ENCODE measurements at places on chromosomes 6 and 20. TPM values are rescaled to one million over a fixed set of nuclear protein-coding genes. Genes with fewer than 3 reads are reported as not detected.

GRCh38 chr6:151149793-151150192 lies 90.0 kb upstream of the AKAP12 start:
- no peak for DNase-seq

DNA sequence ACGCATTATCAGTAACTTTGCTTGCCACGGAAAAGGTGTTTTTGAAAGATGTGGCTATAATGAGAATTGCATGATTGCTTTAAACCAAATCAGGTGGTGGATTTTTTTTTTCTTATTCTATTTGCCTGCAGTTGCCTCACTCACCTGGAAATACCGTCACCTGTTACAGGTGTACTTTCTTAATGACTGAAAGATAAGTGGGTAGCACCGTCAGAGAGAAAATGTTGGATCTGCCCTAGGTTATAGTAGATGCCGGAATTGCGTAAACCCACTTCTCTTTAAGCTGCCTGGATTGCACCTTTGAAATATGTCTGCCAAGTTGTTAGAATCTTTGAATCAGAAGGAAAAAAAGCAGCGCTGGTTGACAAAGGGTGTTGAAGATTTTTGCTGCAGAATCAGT lies 68.5 kb downstream of the SH3BGRL2 start:
- DNase-seq = no peak

DNA sequence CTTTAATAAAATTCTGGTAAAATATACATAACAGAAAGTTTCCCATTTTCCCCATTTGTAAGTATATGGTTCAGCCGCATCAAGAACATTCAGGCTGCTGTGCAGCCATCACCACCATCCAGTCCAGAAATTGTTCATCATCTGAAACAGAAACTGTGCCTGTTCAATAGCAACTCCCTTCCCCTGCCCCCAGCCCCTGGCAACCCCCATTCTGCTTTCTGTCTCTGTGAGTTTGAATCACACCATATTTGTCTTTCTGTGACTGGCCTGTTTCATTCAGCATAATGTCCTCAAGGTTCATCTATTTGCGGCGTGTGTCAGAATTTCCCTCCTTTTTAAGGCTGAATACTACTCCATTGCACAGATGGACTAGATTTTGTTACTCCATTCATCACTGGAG lies 19.1 kb downstream of the VSTM2L start:
- no peak for DNase-seq

DNA sequence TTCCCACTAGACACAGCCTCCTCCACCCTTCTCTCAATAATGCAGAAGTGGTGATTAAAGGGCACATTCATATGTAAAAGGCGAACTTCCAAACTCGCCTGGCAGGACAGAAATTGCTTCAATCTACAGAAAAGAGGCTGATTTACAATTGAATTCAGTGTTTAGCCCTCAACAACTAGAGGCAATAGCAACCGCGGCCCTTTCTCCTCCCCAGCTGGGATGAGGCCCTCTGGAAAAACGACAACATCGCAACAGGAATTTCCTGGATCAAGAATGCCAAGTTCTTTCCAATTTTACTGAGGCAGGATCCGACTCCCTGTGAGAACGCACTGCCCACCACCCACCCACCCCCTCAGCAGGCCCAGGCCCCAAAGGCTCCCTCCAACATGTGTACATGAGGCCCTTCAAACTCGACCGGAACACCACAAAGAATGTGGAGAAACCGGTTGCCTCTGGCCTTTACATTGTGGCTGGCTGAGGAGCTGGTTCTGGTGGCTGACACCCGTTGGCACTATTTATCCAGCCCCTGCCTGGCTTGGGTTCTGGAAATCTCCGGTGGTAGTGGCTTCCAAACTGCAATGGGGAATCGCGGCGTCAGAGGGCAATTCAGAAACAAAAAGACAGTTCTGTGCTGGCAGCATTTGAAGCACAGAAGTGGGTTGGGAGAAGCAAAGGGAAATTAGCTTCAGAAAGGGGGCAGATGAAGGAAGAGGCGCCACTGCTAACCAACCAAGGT lies 36.8 kb downstream of the ZMYND8 start:
- DNase-seq = peak; percentile 94

DNA sequence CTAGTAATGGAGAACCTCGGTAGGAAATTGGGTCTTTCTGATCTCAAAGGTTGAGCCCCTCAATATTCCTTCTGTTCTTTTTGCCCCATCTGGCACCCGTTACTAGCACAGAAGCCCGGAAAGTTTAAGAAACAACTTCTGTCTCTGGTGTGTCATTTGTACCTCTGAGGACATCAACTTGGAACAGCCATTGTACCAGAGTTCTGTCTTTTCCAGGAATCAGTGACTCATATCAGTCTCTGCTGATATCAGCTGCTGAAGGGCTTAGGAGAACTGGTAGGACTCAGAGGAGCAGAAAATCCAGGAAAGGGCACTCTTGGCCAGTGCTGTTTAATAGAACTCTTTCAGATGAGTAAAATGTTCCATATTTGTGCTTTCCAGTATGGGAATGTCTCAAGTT lies 78.3 kb upstream of the CHD6 start:
- no peak for DNase-seq

DNA sequence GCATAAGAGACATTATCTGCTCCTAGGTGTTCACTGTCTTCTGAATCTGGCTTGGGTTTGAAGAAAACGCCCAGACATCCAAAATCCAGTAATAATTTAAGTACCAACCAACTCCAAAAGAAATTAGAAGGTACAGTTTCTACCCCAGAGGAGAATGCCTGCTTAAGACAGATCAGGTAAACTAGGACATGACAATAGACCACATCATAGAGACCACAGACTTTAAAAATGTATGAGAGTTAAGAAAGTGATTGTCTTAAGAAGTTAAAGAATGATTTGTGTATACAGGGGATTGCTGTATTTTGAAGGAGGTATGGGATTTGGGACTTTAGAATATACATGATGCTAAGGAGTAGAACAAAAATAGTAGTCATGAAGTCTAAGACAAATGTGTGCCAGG lies 120.8 kb upstream of the EDN1 start:
- no peak for DNase-seq

DNA sequence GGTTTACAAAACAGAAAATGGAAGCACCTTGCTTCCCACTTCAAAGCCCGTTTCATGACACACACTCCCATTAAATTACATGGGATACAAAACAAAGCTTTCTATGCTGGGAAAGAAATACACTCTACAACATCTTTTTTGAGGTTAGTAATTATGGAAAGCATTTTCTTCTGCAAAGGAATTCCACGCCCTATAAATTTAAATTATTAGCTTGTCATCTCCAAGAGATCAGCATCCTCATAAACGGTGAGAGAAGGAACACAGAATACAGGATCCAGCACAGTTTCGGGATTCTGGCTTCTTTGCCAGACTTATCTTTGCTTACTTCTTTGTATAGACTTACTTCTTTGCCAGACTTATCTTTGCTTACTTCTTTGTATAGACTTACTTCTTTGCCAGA lies 1.3 kb upstream of the SMPDL3A start:
- DNase-seq = no peak

- DNase-seq = no peak
Observed at GRCh38 chr6:87794922-87795885, 93.2 kb upstream of the AKIRIN2 start.

DNA sequence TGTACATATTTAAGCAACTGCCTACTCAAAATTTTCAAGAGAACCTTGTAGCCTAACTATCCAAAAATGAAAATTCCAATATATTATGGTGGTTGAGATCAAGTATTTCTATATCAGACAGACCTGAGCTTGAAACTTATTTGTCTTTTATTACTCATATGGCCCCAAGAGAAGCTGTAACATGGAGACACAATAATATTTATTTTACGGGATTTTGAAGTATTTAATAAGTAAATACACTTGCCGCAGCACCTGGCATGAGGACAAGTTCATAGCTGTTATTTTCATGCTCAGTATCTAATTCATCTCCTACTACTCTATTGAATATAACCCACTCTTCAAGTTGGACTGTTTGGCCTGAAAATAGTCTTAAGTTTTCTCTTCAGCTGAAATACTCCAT lies 28.0 kb downstream of the PTPRK start:
- DNase-seq = no peak

GRCh38 chr6:6219716-6220115 lies 100.7 kb downstream of the F13A1 start:
- DNase-seq = no peak

DNA sequence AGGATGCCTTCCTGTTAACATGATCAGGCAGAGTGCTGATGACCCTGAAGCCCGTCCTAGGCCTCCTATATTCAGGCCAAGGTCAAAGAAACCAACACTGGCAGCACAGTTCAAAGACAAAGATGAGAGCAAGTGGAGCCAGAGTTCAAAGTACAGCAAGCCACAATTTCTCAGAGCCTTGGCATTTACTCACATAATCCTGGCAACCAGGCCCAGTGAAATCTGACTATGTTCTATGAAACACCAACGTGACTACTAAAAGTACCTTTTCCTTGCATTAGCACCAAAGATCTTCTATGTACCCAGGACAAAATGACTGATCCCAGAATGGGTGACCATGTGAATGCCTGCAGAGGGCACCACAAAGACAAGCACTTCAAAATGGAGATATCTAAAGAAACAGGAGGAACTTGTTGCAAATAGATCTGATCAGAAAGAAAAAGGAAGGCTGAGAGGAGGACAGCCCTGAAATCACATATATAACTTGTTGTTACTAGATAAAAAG lies 3.9 kb downstream of the NFS1 start:
- DNase-seq = no peak

GRCh38 chr6:46367354-46368168 lies 123.7 kb downstream of the RCAN2 start:
- DNase-seq = no peak

DNA sequence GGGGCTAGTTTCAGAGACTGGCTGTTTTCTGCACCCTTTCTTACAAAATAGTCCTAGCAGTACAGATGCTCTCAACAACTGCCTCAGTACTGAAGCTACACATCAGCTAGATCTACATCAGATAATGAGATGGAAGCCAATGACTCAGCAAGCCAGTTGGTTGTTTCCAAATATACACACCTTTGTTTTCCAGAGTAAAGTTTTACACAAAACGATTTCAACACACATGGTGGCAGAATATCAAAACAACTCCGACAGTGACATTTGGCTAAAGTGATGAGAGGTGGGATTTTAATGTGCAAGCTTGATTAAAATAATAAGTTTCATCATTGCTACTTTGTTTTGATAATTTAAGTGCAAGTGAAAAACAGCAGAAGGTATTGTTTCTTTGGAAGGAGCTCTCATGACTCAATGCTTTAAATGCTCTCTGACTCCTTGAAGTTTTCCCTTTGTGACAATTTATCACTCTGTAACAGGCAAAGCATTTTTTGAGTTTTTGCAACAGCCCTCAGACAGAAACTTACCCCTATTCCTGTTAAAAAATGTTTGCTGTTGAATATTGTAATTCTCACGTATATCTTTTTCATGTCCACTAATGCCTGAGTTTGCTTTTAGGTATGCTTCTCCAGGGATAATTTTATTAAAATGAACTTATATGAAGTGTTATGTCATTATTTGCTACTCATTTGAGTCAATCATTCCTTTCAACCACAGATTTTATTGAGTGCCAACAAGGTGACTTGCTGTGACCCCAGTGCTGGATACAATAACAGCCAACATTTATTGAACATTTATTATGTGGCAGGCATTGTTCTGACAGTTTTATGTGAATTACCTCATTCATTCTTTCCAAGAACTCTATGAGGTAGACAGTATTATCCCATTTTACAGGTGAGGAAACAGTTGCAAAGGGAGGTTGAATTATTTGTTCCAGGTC lies 882.0 kb downstream of the TFAP2A start:
- DNase-seq = no peak

DNA sequence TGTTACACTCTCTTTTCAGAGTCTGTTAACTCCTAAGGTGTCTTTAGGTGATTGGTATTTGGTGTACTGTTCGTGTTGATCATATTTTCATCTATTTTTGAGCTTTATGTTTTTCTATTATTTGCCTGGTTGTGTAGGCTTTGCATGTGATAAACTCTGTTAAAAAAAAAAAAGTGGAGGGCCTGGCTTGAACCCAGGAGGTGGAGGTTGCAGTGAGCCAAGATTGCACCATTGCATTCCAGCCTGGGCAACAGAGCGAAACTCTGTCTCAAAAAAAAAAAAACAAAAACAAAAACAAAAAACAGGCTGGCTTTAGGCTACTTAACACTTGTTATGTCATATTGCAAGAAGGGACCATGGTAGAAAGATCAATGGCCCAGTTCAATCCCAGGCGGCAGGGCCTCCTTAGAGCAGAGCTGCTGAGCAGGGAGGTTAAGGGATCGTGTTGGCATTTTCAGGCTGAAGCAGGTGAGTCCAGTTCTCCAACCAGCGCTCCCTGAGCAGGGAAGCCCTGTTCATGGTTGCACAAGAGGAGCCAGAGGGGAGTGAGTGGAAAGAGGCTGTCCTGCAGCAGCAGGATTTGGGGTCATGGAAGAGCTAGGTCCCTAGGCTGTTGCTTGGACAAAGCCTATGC lies 8.5 kb downstream of the PYGB start:
- DNase-seq = peak; percentile 16

GRCh38 chr6:145548933-145549648 lies 186.2 kb downstream of the EPM2A start:
- DNase-seq = no peak

GRCh38 chr6:27865850-27866356 lies 46.3 kb downstream of the OR2B2 start:
- peak; percentile 66 for DNase-seq

DNA sequence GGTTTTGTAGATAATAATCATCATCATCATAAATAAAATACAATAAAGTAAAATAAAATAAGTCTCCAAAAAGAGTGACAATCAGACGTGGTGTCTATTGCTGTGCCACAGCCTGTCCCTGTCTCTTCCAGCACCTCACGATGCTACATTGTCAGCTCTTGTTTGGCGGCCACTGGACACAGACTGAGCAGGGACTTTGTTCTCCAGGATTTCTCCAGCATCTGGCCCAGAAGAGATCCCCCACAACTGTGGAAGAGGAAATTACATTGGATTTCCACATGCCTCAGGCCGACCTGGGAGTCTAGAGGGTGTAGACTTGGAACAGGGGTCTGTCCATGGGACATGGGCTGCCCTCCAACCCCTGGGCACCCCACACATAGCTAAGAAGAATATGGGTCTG lies 39.2 kb upstream of the RALY start:
- DNase-seq = no peak

DNA sequence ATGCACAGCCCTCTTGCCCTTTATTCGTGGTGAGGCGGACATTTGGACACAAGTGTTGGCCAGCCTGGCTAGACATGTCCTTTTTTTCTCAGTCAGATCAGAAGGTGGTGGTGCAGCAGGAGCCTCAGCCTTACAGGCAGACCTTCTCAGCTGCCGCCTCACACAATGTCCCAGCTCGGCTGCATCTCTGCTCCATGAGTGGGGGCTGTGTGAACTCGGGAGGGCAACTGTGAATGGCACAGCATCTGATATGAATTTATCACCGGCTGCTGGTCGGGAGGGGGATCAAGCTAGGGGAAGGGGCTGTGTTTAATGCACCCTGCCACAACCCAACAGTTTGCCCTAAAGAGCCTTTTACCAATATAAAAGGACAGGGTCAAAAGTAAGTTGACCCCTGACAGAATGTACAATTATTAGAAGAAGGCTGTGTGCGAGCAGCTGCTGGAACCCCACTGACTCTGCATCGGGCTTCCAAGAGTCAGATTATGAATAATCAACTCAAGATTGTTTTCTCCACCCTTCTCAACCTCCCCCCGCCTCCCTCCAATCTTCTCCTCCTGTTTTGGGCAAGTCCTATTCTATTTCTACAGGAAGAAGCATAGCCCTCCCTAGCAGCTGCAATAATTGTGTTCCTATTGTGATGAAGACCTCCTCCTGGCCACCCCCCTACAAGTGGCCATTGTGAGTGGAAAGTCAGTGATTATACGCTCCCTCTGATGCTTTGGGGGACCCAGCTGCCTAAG lies 245.2 kb downstream of the PKHD1 start:
- no peak for DNase-seq

- no peak for DNase-seq
Observed at GRCh38 chr6:44247338-44248302, 719 bp downstream of the HSP90AB1 start.

LGSN gene
- total RNA-seq = 0.13 TPM

PTPRT gene
- 0.07 TPM for total RNA-seq

BPIFB2 gene
- total RNA-seq = not detected

ADTRP gene
- not detected for total RNA-seq
